Thyroid gland (tissue), 4 donors: ENCODE measurements at places on chromosomes 11 and 22. TPM values are rescaled to one million over a fixed set of nuclear protein-coding genes. Genes with fewer than 3 reads are reported as not detected.

The OR8D1 gene
- total RNA-seq: not detected

The UBQLNL gene
- total RNA-seq: 1.1 TPM

The CYP2D6 gene
- total RNA-seq: 2.7 TPM

The DKK3 gene
- total RNA-seq: 15.1 TPM

The TXNRD2 gene
- 20.2 TPM for total RNA-seq

The VSIG10L2 gene
- not detected for total RNA-seq

The OR52I1 gene
- total RNA-seq: not detected

The CASP12 gene
- 3.4 TPM for total RNA-seq

The CRYAB gene
- total RNA-seq: 278 TPM

The FRMD8 gene
- total RNA-seq: 37.6 TPM
